ENCODE measurements at places on chromosomes 3 and 15. TPM values are rescaled to one million over a fixed set of nuclear protein-coding genes. Genes with fewer than 3 reads are reported as not detected.

DNA sequence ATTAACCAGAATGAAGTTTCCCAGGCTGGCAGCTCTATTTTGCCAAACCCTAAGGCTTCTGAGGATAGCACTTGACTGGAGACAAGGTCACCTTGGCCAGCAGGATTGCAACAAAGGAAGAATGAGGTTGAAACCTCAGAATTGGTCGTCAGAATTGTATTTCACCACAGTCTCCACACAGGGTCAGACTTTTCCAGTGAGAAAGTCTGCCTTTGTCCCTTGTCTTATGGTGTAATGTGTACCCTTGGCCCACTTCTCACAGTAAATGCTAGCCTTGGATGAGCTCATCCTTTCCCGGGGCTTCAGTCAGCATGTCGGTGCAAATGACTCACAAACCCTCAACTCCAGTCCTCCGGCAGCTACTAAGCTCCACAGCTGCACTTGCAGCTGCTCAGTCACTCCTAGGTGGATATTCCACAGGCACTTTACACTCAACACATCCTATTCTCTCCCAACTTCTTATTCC is 19.7 kb downstream of the SSR3 start:
- peak; percentile 66 for DNase-seq

DNA sequence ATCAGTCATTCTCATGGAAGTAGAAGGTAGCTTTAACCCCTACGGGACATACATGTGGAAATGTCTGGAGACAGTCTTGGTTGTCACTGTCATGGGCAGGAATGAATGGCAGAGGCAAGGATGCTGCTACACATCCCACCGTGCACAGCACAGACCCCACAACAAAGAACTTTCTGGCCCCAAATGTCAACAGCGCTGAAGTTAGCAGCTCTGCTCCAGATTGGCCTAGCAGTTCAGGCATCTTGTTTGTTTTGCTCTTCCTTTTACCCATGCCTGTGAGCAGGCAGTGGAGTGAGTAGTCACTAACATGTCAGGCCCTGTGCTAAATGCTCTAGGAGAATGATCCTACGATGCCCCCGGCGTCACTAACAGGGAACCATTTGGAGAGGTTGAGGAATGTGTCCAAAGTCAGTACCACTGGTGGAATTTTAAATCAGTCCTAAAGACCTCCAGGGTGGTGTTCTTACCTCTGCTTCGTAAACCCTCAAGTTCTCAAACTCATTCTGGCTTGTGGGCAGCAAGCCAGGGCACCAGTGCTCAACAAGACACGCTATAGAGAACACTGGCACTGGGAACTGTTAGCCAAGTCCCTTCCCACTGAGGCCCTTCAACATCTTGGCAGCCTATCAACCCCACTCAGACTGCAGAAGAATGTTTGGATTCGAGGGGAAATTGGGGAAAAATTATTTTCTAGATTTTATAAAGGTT is 142.2 kb downstream of the FOXP1 start:
- no peak for DNase-seq

DNA sequence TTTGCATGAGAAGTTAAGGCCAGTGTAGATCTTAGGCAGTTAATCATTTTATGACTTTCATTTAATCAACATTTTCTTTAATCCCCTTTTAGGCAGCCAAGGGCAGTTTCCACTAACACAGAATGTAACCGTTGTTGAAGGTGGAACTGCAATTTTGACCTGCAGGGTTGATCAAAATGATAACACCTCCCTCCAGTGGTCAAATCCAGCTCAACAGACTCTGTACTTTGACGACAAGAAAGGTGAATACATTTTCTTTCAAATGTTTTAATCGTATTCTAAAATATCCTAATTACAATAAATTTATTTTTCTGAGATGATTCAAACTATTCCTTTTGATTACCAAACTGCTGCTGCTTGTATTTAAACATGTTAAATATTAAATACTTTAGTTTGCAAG is 843.2 kb downstream of the CADM2 start:
- no peak for DNase-seq

DNA sequence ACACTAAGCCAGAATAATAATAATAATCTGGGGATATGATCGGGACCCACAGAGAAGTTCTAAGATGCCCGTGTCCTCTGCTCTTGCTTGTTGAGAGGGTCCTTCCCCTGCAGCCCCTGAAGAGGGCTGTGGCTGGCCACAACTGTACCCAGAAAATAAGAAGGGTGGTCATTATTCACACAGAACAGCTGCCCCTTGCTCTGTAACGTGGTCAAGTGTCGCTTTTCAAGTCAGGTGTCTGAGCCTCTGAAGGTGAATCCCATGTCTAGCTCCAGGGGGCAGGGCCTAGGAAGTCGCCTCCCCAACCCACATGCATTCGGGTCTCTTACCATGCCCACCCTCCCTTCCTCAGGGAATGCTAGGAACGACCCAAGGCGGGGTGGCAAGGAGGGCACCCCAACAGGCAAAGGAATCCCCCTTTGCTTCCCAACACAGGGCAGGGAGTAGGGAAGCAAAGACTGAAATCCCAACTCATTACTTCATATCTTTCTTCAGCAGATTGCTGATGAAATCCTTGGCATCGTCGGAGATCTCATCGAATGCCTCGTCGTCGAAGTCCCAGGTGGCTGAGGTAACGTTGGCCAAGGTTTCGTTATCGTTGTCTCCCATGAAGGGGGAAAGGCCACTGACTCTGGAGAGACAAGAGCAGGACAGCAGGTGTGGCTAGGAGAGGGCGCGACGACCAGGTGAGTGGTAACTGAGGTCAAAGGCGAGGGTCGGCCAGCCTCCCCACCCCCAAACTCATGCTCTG is 44.3 kb upstream of the HACD2 start:
- no peak for DNase-seq

- no peak for DNase-seq
These were observed 10.7 kb downstream of the ITGB5 start for GRCh38 chr3:124876401-124876878.

DNA sequence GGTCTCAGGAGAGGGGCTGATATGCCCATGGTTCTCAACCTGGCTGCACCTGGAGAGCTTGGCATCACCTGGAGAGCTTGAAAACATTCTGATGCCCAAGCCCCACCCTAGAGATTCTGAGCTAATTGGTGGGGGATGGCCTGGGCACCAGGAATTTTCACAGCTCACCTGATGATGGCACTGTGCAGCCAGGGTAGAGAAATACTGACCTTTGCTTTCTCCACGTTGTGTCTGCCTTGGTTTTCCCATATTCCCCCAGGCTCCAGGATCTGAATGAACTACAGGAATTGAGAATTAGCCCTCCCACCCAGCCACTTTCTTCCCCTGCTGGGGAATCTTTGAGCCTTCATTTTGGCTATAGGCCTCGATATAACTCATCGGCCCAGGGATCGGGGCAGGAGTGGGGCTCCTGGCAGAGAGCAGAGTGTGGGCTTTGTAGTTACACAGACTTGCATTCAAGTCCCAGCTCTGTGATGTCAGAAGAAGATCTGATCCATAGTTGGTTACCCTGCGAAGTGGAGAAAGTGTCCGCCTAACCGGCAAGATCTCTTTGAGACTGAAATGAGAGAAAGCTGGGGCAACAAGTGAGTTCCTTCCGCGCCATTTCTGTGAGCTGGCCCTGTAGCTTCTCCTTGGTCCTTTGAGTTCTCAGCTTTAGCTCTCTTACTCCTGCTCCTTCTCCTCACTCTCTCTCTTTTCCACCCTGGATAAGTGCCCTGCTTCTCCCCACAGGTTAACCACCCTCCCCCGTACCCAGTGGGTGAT is 33.1 kb upstream of the UBE2Q2 start:
- no peak for DNase-seq

DNA sequence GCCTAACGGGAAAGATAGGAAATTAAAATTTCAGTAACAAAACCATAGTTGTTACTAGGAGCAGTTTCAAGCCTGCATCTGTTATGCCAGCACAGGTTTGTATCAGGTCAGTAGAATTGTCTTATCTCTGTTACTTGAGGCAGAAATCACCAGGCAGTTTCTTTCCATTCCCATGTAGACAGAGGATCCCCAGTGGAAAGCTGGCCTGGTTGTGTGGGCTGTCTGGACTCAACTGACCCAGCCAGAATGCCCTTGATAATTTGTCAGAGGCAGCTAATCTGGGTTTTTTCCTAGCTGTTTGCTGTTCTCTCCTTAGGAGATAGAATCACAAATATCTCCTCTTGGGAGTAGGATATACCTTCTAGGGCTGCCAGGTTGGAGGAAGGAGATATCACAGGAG is 1044.7 kb downstream of the IGSF11 start:
- no peak for DNase-seq

DNA sequence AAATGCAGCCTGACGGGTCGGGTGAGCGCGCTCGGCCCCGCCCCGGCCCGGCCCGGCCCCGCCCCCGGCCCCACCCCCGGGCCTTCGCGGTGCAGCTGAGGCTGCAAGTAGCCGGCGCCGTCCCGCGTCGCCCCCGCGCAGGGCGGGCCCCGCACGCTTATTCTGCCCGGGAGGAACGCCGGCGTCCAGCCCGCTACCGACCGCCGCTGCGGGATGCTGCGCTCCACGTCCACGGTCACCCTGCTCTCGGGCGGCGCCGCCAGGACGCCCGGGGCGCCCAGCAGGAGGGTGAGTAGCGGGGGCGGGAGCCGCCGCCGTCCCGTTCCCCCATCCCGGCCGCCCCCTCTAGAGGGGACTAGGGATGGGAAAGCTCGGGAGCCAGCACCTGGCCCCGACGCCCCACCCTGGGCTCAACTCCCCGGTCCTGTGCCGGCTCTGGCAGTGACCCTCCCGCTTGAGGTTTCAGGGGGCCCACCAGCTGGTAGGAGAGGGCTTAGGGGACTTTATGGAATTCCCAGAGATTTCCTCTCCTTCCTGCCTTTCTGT is at the start of gene MYZAP:
TSS of gene MYZAP (plus strand) at position 83 of the 546 bp plus-strand sequence. CDS start at position 214, 131 bp downstream.
- DNase-seq: no peak

DNA sequence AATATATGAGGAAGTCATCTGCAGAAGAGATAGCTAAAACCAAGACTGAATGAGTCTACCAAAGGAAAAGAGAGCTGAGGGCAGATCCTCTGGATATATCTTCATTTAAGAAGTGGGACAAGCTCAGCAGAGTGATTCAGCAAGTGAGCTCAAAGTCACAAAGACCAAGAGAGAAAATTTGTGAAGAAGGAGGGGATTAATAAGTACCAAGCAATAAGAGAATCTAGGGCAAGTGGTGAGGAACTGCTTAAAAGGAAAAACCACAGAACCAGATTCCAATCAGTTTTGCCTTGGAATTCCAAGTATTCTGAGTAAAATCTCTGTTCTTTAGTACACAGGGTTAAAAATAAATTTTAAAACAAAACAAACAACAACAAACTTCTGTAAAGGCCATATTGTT is 3.6 kb downstream of the EHHADH start:
- no peak for DNase-seq

DNA sequence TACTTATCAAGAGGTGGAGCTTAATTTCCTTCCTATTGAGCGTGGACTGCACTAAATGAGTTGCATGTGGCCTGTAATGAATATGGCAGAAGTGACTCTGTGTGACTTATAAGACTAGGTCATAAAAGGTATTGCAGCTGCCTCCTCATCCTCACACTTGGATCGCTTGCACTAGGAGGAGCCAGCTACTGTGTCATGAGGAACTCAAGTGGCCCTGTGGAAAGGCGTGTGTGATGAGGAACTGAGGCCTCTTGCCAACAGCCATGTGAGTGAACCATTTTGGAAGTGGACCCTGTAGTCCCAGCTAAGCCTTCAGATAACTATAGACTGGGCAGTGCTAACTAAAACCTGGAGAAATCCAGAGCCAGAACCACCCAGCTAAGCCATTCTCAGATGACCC is 7.1 kb upstream of the SLC30A4 start:
- DNase-seq: no peak

- DNase-seq: no peak
These were observed 60.8 kb upstream of the ANKRD34C start for GRCh38 chr15:79221696-79222095.

- no peak for DNase-seq
These were observed 9.9 kb downstream of the ZBED2 start for GRCh38 chr3:111585217-111585616.

DNA sequence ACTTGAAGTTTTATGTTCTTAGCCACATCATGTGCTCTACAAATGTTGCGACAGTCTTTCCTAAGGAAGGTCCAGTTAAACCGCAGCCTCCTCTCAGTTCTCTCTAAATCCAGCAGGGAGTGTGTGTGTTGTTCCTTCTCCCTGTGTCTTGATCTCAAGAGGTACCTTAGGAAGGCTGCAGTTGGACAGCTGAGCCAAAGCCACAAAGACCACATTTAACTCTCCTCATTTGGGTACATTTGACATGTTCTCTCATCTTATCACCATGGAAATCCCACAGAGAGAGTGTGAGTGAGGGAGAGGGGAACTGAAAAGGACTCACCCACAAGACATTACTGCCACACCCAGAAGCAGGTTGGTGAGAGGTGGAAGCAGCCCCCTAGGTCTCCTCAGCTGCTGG is 79.5 kb downstream of the CD200R1L start:
- DNase-seq: no peak

DNA sequence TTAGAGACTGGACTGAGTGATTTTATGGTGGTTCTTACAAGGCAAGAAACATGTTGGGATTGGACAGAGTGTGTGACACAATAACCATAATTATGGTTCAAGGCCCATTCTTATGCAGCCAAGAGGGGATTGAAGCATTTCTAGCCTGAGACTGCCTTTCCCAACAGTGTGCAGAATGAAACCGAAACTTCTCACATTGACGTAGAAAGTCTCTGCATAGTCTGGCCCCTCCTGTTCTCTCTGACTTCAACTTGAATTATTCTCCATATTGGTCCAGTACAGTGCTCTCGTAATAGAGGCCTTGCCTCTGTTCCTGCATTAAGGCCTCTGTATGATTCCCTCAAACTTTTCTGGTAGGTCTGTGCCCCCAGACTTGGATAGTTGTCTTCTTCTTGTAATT is 138.3 kb downstream of the DIPK2A start:
- no peak for DNase-seq

GRCh38 chr15:34679291-34679690 is 75.5 kb downstream of the GJD2 start:
- DNase-seq: no peak

- no peak for DNase-seq
These were observed 66.0 kb downstream of the GPD1L start for GRCh38 chr3:32172420-32172819.

- no peak for DNase-seq
These were observed 533.2 kb upstream of the GBE1 start for GRCh38 chr3:82294609-82295008.

- DNase-seq: no peak
These were observed 63.5 kb downstream of the CMSS1 start for GRCh38 chr3:99881121-99881524.

DNA sequence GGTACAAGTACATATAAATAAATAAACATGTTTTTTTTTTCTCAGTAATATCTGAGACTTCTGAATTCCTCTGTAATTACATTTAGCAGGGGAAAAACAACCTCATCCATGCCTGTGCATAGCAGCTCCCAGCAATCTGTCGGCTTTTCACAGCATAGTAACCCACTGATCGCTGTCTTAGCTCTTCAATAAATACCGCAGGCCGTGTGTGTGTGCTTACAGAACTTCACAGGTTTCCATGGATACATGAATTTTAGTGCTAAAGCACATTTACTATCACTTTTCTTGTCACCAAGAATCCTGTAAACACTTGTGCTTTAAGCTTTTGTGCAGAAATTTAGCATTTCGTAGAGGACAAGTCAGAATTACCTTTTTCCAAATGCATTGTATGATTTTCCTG is 4.0 kb upstream of the PLAAT1 start:
- DNase-seq: no peak

COL7A1 gene
- total RNA-seq: 8.7 TPM

LRTM1 gene
- total RNA-seq: not detected

BTLA gene
- total RNA-seq: 0.45 TPM

TMCO5A gene
- total RNA-seq: not detected

SERPINI2 gene
- not detected for total RNA-seq

ZBBX gene
- total RNA-seq: 0.31 TPM

MUSTN1 gene
- 23.9 TPM for total RNA-seq

MNS1 gene
- 5.1 TPM for total RNA-seq
